ENCODE measurements at places on chromosomes 11 and 22.

GRCh38 chr11:126732981-126733380 is 267.6 kb downstream of the KIRREL3 start:
- no peak for DNase-seq

DNA sequence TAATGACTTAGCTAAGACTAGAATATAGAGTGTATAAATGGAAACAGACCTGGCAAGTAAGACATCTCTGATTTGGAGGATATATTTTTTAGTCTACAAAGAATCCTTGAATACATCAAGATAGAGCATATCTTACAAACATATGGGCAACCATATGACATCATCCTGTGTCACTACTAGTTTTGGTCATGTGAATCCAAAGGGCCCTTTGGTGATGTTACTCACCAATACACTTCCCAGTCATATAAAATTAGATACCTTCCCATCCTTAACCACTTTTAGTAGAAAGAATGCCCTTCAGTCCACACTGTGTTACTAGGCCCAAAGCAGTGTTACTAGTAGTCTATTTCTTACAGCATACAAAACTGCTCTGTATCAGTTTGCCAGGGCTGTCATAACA is 31.6 kb downstream of the GRIA4 start:
- DNase-seq, result no peak

DNA sequence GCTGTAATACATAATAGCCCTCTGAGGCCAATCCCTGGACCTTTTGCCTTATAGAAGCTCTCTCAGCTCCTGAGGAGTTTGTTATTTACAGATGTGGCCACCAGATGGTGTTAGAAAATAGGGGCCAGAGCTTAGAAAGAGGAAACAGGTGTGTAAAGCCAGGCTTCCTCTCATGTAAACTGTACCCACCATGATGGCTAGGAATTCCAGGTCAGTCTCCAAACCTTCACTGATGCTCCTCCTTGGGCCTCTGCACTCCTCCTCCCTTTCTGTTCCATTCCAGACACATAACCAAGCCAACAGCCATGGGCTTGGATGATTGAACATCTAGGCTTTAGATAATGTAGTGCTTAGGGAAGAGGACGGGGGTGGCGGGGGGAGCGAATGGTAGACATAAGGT is 39.7 kb downstream of the USP35 start:
- DNase-seq, result peak; percentile 74

DNA sequence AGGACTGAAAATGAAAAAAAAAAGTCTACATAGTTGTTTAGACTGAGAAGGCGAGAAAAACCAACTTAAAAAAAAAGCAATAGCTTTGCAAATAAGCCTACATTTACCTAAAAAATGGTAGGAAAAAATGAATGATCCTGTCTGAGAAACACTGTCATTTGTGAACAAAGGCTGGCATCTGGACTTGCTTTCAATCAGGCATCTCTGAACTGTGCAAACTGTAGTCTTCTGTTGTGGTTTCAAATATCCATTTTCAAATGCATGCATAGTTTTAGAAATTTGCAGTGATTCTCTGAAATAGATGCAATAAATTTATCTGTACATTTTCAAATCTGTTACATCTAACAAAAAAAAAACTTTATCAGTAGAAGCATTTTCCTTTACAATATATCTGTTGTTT is 106.1 kb upstream of the LUZP2 start:
- no peak for DNase-seq

DNA sequence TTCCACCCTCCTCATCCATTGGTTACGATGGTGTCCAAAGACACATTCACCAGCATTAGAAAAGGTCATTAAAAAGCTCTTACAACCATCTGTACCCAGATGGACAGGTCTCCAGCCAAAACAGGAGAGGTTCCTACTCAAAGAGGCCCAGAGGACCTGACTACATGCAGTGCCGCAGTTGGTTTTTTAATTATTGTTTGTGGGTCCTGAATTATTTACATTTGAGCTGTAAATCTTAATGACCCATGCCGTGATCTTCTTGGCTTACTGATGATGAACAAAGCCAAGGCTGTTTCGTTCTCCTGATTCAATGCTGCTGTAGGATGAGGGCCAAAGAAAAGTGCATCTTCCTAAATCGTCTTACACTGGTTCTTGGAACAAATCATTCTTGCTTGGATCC is 83.7 kb downstream of the CADM1 start:
- DNase-seq, result no peak

DNA sequence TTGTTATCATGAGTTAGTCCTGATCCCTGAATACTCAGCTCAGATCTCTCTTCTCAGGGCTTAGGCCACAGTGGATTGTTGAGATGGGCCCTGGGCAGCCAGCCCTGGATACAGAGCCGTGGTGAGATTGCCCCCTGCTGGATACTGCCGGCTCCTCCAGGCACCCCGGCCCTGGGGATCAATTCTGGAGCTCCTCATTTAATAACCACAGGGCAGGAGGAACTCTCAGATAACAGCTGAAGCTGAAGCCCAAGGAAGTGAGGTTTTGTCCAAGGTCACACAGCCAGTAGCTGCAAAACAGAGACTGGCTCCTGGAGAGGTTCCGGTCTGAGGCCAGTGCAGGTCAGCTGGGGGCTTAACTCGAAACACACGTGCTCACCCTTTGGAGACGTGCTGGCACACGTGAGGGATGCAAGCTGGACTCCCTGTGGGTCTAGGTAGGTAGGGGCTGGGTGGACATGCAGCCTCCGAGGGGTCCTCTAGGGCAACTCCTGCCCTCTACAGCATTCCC is 16.0 kb downstream of the USH1C start:
- DNase-seq, result peak; percentile 80

GRCh38 chr11:103898577-103899336 is 137.7 kb upstream of the DDI1 start:
- no peak for DNase-seq

DNA sequence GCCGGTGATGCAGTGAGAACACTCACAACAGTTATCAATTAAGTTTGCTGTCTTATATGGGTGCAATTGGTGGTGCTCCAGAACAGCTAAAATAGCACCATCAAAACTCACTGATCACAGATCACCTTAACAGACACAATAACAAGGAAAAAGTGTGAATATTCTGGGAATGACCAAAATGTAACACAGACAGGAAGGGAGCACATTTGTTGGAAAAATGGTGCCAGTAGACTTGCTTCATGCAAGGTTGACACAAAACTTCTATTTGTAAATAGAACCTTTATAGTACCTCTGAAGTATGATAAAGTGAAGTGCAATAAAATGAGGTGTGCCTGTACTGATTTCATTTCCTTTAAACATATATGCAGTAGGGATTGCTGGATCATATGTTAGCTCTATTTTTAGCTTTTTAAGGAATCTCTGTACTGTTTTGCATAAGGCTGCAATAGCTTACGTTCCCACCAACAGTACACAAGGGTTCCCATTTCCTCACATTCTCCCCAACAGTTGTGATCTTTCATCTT is 56.7 kb upstream of the GLYATL1B start:
- no peak for DNase-seq

DNA sequence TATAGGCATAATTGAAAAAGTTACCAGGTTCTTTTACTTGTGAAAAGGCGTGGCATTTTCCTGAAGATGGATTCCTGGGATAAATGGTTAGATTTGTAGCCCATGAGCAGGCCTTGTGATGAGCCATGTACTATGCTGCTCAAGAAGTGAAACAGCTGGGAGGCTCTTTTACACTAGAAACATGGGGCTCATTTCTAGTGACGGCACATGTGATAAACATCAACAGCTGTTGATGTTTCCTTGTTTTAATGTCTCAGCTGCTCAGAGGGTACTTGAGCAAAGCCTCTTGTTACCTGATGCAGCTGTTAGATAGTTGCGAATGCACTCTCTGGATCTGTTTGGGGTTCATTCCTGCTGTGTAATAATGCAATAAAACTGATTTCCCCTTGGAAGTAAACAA is 396.8 kb downstream of the GUCY1A2 start:
- no peak for DNase-seq

- no peak for DNase-seq
Observed at GRCh38 chr11:60657888-60658287, 41.5 kb upstream of the MS4A8 start.

DNA sequence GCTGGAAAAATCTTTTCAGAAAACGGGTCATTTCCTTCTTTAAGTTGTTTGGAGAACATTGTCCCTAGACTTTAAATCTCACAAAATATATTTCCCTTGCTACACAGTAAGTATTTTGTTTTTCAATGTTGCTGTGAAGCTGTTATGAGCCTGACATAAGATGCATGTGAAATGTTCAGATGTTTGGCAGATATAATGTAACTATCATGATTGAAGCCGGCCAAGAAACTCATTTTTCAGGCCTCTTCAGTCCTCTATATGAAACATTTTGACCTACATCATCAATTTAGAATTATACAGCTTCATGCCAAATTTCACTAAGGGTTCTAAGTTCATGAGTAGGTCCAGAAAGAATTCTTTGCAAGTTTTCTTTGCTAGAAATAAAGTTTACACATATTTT is 133.8 kb downstream of the JRKL start:
- no peak for DNase-seq

DNA sequence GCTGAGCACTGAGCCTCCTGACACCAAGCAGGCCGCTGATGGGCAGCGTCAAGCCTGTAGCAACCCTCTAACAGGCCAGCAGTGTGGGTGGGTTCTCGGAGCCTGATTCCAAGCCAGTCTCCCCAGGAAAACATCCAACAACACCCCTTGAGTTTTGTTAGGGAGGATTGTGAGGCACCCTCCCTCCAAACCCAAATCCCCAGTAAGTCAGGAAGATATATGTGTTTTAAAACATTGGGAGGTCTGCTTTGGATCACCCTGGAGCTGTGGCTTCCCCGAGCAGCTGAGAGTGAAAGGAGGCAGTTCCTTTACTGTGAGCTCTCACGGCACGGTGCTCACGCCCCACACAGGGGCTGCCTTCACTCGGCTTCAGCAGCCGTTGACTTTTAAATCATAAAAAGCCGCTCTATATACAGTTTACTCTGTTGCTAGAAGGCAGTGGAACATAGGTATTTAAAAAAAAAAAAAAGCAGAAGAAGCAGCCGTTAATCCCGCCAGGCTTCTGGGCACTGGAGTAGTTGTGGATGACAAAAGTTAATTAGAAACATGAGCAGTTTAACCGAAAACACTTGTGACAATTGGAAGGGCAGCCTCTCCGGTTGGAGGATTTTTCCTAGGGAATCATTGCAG is 218.6 kb downstream of the NAV2 start:
- no peak for DNase-seq

- no peak for DNase-seq
Observed at GRCh38 chr22:42217752-42218280, 52.6 kb downstream of the TCF20 start.

GRCh38 chr11:61119055-61119454 is 16.8 kb downstream of the CD5 start:
- no peak for DNase-seq

DNA sequence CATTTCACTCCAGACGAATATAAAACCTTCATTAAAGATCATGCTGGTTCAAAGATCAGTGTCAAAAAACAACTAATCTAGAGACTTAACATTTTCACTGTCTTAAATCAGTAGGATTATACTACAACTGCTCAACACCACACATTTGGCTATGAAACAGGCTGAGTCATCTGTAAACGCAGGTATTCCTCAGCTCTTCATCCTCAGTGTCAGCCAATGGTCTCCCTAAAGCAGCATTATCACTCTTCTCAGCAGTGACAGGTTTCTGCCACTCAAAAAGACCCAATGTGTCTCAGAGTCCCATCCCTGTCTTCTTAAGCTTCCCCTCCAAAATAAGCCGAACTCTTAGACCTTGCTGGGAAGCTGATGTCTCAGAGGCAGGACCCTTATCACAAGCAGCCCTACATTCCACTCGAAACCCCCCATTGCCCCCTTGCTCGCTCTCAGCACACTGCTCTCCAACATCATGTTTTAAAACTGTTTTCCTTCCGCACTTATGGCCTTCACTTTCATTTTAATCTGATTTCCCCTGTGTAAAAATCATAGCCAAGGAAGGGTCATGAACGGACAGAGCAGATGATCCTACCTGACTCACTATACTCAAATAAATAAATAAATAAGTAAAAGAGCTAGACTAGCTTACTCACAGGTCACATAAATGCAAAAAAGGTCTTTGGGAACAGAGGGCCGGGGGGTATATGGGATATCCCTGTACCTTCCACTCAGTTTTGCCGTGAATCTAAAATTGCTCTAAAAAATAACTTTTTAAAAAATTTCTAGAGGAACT is 23.0 kb downstream of the CDON start:
- peak; percentile 11 for DNase-seq

DNA sequence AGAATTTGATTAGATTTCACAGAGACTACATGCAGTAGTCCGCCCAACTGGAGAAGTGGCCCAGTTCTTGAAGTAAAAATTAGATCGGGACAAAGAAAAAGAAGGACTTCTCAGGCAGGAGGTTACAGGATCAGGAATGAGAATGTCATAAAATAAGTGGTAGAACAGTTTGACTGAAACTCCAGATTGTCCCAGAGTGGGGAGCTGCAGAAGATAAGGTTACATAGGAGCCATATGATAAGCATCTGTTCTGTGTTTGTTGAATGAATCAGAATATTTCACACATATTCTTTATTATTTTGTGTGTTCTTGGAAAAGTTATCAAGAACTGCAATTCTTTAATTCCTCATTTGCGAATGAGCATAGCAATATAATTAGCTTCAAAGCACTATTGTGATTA is 210.6 kb downstream of the AASDHPPT start:
- DNase-seq, result no peak

DNA sequence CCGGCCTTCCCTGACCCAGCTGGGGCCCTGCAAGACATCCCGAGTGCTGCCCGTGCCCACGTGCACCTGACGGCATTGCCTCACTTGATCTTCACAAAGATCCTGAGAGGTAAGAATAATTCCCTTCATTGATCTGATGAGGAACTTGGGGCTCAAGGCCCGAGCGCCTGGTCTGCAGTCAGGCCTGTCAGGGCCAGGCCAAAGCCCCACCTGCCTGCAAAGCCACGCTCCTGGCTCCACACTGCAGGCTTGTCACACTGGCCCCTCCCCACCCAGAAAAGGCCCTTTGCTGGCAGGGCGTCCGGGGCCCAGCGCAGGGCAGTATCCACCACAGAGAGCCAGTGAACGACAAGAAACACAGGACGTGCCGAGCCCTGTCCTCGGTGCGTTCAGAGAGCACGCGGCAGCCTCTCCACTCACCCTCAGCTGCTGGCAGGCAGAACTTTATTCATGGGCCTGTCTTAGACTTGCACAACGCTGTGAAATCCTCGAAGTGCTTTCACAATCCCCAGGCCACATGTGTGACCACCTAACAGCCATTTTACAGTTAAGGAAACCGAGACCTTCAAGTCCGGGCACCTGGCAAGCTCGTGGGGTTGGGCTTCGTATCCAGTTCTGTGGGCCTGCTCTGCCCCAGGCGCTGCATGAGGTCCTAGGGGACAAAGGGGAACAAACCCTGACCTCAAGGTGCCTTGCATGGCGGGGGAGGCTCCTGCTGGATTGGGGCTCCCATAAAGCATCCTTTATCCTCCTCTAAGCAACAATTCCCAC is 14.8 kb downstream of the KIAA0930 start:
- DNase-seq, result no peak

Measured in HTR-8/SVneo (cell line).